ENCODE measurements at places on chromosomes 2 and 18.

GRCh38 chr2:223494942-223495341 lies 107.2 kb downstream of the SCG2 start:
- no peak for DNase-seq

GRCh38 chr2:64277101-64277849 lies 133.1 kb upstream of the PELI1 start:
- no peak for DNase-seq

GRCh38 chr2:16313235-16313975 lies 352.2 kb downstream of the CYRIA start:
- DNase-seq: no peak

GRCh38 chr2:72920318-72921087 lies 3.2 kb downstream of the EMX1 start:
- DNase-seq: peak; percentile 61

DNA sequence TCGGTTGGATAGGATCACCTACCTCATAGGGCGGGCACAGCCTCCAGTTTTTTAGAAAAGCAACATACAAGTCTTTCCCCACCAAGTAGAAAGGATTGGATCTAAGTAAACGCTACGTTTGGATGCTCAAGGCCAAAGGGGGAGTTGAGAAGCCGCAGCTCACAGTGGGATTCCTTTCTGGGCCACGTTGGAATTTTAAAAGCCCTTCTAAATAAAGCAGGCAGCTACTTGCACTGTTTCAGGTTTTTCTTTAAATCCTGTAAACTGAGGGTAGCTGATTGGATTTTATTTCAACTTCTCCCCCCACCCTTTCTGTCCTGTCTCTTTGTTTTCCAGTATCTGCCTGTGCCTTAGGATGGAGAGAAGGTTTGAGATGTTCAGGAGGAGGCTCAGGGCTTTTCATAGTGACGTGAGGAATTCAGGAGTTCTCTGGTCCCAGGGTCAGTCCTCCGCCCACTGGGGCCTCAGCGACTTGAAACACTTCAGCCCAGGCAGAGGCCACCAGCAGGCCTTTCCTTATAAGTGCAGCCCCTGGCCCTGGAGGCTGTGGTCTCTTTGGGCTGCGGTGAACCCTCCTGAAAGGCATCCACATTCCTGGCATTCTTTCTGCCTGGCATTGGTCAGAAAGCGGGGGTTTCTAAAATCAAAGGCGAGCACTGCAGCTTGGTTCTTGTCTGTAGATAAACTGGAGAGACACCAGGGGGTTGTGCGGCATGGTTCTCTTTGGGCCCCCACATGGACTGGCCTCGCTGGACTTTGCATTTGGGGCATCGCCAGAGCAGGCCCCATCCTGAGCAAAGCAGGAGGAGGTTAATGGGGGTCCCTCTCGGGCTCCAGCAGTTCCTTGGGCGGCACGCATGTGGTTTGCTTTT lies 44.5 kb downstream of the SH3BP4 start:
- DNase-seq: no peak

- DNase-seq: no peak
Measured at GRCh38 chr2:42385225-42385624, 24.2 kb upstream of the COX7A2L start.

DNA sequence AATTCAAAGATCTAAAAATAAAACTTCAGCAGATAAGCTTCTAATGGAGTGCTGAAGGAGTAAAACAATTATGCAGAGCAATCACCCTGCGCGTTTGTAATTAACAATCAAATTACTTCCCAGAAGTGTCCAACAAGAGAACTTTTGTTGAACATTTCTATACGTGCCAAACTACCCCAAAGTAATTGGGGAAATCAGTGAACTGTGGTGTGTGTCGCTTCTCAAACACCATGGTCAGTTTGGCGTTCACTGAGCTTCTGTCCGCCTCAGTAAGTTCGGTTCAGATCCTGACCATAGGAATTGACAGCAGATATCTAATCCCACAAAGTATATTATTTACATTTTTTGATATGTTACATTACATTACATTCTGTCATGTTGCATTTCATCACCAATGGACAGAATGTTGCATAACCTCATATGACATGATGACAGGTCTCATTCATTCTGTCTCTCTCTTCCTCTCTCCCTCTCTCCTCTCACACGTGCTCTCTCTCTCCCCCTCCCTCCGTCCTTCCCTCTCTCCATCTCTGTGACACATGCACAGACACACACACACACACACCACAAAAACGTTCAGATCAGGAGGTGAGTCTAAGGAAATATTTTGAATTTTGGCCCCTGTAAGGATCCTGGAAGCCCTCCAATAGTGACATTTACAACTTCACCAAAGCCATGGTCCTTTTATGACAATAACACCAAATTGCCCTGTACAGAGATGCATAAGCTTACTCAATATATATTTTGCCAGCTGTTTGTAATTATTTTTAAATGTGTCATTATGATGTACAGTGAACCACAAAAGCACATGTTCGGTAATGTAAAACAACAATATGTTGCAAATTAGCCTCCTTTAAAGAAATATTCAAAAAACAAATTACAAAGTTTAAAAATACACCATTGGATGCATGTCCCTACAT lies 269.2 kb downstream of the FIGN start:
- DNase-seq: no peak

DNA sequence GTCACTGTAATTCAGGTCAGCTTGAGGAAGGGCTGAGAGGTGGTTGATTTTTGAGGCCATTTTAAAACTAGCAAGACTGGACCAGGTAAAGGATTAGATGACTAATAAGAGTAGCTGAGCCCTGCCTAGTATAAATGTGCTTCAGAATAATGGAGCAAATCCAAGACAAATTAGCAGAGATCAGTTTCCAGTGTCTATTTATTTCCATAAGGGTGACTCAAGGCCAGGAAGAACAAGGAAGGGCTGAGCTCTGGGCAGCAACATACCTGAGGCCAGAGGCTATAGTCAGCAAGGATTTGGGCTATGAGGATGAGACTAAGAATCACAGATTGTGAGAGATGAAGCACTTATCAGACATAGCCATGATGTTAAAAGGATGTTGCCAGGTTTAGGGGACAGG lies 339.0 kb upstream of the LRRTM1 start:
- DNase-seq: no peak

DNA sequence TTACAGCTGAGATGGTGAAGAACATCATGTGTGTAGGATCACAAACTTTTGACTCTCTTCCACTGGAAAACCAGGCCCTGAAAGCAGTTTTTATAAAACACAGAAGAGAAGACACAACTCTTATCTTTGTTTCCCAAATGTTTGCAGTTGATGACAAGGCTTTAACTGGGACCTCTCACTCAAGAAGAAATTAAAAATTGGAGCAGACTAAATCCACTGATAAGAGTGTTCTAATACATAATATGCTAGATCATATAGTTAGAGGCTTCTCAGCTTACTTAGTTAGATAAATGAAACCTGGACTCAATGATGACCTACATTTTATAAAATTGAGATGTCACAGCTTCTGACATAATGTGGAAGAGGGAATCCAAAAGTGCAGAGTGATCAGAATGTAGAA lies 158.3 kb upstream of the WDSUB1 start:
- DNase-seq: no peak

GRCh38 chr2:109174214-109174613 lies 45.2 kb downstream of the SH3RF3 start:
- peak; percentile 29 for DNase-seq

DNA sequence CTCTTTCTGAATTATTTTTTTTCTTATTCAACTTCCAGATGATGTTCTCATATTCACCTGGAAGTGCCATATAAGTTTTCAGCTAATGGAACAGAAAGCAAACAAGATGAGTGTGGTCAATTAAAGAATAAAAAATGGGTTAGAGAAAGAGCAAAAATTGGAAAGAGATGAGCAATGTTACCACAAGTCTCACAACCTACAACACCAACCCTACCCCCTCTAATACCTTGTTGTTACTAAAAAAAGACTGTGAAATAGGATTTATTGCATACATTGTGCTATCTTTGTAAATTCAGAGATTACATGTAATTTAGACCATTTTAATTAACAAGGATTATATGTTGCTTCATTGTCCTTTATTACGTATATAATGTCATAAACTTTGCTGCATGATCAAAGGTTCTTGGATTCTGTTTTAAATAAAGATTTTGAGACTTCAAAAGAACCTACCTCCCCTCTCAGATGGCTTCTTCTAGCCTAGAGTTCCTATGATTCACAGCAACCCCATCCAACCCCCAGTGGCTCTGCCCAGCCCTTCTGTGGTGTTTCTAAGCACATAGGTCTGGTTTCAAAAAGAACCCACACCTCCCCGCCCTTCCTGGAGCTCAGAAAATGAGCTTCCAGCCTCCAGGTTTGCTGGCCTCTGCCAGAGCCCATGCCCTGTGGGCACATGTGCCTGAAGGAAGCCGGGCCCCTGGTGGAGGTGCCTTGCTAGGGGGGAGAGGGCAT lies 24.7 kb downstream of the LGALSL start:
- no peak for DNase-seq

GRCh38 chr2:55986001-55986400 lies 62.4 kb upstream of the EFEMP1 start:
- no peak for DNase-seq

- no peak for DNase-seq
Measured at GRCh38 chr2:108942888-108943287, 46.1 kb downstream of the EDAR start.

DNA sequence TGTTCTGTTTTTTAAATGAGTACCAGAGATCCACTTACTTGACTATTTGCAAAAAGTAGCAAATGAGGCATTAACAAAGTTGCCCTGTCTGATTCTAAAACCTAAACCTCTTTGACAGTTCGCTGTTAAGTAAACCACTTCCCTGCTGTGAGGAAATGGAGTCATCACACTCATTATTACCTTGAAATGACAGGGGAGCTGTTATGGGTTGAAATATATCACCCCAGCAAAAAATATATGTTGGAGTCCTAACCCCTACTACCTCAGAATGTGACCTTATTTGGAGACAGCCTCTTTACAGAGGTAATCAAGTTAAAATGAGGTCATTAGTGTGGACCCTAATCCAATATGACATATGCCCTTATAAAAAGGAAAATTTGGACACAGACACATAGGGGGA lies 36.1 kb downstream of the DHRS9 start:
- DNase-seq: no peak

DNA sequence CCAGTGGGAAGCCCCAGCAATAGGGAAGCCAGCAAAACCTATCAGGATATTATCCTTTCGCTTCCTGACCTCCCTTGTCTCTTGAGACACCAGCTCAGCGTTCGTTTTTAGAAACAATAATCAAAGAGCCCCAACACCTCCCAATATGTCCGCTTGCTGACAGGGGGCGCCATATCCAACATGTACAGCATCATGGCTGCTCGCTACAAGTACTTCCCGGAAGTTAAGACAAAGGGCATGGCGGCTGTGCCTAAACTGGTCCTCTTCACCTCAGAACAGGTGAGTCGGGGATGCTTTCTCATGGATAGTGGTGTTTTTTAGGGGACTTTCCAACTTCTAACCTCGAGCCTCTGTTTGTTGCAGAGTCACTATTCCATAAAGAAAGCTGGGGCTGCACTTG lies 28.7 kb downstream of the GAD1 start:
- DNase-seq: no peak

GRCh38 chr2:111121028-111121827 lies 514 bp downstream of the BCL2L11 start:
- peak; percentile 81 for DNase-seq

All from activated T-cell treated with anti-CD3 and anti-CD28 coated beads, Interleukin-2, amount 50 U/mL, for 24 hours (primary cell).